ENCODE measurements at places on chromosomes 16 and 17.

GRCh38 chr17:71109697-71110096 is 940.4 kb downstream of the KCNJ2 start:
- DNase-seq, result no peak

- DNase-seq, result no peak
Measured at GRCh38 chr16:86231321-86231995, 278.9 kb upstream of the FOXF1 start.

GRCh38 chr17:73423806-73424205 is 112.0 kb upstream of the CDC42EP4 start:
- DNase-seq, result no peak

GRCh38 chr16:69855592-69855991 is 93.5 kb downstream of the WWP2 start:
- no peak for DNase-seq

- peak; percentile 69 for DNase-seq
Measured at GRCh38 chr17:29565643-29566472, 979 bp downstream of the ABHD15 start.

GRCh38 chr16:85752511-85753420 is 1.9 kb upstream of the C16orf74 start:
- no peak for DNase-seq

- no peak for DNase-seq
Measured at GRCh38 chr17:83149029-83149725, 69.8 kb downstream of the METRNL start.

DNA sequence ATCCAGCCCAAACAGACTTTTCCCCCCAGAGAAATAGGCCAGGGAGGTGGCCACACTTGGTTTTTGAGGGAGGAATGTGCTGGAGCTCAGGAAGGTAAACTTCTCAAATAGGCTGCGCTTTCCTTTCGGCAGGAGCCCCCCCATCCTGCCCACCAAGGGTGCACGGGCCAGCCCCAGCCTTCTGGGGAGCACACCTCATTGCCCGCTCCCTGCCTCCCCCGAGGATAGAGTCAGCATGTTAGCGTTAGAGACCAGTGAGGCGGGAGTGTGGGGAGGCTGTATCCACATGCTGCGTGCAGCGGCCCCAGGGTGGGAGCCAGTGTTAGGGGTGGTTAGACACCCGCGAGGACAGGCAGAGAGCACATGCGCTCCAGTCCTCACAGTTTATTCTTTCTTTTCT is 42.3 kb downstream of the PIPOX start:
- DNase-seq, result no peak

DNA sequence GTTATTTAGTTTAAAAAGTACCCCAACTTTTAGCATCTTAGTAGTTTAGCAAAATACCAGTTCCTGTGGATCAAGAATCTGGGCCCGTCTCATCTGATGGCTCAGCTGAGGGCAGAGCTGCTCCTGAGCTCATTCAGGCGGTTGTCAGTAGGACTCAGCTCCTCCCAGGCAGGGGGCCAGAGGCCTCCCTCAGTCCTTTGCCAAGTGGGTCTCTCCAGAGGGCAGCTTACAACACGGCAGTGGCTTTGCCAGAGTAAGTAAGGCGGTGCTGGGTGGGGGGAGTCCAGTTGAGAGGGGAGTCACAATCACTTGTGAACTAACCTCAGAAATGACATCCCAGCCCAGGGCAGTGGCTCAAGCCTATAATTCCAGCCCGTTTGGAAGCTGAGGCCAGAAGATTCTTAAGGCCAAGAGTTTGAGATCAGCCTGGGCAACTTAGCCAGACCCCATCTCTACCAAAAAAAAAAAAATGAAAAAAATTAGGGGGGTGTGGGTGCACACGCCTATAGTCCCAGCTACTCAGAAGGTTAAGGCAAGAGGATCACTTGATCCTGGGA is 81.5 kb upstream of the MED9 start:
- DNase-seq, result no peak

DNA sequence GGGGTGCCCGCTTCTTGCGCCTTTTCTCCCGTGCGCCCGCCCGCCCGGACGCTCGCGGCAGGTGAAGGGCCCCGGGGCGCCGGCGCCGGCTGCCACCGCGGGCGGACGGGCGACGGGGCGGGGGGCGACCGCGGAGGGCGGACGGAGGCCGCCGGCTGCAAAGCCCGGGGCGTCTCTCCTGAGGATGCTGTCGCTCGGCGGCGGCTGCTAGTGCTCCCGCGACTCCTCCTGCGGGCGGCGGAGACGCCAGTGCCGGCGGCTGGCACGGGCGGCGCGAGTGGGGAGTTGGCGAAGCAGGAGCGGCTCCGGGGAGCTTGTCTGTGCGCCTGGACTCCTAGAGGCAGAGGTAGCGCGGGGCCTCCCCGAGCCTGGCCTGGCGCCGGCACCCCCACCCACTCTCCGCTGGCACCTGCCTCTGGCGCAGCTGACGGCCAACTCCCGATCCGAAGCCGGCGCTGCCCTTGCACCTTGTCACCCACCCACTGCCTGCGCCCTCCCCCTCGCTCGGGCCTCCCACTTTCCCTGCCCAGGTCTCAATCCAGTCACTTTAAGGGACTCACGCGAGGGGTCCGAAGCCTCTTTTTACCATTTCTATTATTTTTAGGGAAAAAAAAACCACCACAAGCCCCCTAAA is at the start of gene FAM20A:
FAM20A (minus strand) TSS at position 437 of the 634 bp plus-strand sequence. CDS start 701 bp downstream, outside the sequence.
- peak; percentile 20 for DNase-seq

GRCh38 chr16:31350275-31351005 is 4.5 kb upstream of the ITGAX start:
- DNase-seq, result no peak

DNA sequence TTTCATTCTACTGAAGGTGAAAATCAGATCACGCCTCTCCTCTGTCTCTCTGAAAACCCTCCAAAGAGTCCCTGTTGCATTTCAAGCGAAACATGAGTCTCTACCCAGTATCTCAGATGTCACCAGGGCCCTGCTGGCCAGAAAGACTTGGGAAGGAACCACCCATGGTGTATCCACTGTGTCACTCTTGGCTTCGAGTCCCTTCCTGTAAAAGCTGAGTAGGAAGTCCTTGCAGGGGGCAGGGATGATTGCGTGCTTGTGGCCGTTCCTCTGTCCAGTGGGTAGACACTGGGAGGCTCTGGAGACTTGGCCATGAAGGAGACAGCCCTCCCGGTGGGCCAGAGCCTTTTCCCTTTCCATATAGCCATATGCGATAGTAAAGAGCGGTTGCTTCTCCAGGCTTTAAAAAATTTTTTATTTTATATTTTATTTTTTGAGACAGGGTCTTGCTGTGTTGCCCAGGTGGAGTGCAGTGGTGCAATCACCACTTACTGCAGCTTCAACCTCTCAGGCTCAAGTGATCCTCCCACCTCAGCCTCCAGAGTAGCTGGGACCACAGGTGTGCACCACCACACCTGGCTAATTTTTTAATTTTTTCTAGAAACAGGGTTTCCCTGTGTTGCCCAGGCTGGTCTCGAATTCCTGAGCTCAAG is 19.0 kb upstream of the RMI2 start:
- DNase-seq, result no peak

- DNase-seq, result peak; percentile 99
Measured at GRCh38 chr17:81860756-81861568, 627 bp upstream of the P4HB start.

All from activated T-cell treated with anti-CD3 and anti-CD28 coated beads, Interleukin-2, amount 50 U/mL, for 1 hour (primary cell).